ENCODE measurements at places on chromosomes 1 and 21. TPM values are rescaled to one million over a fixed set of nuclear protein-coding genes. Genes with fewer than 3 reads are reported as not detected.

DNAJC28 gene
- 0.40 TPM for total RNA-seq

PHC2 gene
- 85.1 TPM for total RNA-seq

PTGFRN gene
- 18.4 TPM for total RNA-seq

RPE65 gene
- total RNA-seq, result not detected

PLA2G2C gene
- not detected for total RNA-seq

All from A549 treated with DMSO at 1 μM for 4 hours (cell line).